ENCODE measurements at places on chromosomes 5 and 9.
A peak's percentile ranks its signal among the peaks of the same experiment; 100 is the strongest.

DNA sequence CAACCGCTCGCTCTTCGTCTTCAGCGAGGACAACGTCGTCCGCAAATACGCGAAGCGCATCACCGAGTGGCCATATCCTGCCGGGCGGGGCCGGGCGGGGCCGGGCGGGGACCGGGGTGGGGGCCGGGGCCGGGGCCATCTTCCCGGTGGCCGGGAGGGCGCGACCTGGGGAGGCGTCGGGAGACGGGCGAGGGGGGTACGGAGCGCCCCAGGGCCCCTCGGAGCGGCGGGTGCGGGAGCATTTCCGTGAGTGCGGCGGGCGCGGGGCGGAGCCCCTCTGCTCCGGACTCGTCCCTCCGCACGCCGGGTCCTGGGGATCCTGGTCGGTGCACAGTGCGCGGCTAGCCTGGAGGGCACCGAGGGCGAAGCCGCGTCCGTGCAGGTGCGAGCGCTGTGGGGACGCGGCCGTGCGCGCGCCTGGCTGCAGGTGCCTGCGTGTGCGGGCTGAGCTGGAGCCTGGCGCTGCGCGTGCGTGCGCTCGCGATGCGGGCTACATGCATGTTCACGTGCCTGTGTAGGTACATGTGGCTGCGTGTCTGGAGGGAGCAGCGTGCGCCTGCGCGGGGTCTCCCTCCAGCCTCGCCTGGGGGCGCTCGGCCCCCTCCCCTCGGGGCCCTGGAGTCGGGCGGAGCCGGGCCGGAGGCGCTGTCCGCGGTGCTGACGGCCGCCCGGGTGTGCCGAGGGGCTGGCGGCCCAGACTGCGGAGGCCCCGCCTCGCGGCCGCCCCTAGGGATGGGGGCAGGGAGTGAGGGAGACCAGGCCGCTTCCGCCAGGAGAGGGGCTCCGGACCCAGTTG, 762 bp downstream of the CACNA1B start:
- DNase-seq: no peak

GRCh38 chr5:149445739-149446369, 66.8 kb upstream of the IL17B start:
- no peak for DNase-seq

DNA sequence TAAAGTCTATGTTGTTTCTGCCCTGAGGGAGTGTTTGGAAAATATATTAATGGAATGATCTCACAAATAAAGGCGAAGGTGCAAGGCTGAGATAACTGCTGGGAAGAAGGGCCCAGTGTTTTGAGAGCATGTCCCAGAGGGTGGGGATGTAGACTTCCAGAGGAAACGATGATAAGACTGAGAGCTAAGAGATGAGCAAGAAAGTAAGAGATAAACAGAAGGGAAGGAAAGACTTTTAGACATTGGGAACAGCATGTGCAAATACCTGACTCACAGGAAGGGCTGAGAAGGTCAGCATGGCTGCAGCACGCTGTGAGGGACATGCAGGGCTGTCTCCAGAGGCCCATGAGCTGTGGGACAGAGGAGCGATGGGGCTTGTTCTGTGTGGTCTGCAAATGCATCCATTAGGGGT, 19.9 kb upstream of the ADRB2 start:
- DNase-seq: no peak

DNA sequence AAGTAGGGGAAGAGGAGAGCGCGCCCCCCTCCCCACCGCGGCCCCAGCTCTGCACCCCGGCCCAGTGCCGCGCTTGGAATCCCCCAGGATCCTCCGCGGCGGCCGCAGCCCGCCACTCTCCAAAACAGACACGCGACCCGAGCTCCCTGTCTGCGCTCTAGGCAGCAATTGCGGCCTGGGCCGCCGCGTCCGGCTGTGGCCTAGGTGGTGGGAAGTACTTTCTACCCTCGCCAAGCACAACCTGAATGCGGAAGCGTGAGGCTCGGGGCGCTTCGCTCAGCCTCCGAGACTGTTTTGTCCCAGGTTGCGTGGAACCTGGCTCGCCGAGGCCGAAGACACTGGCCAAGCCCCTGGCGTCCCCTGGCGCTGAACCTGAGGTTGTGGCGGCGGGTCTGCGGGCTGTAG, 3.3 kb upstream of the FOXB2 start:
- DNase-seq: no peak

- no peak for DNase-seq
Observed at GRCh38 chr9:114341152-114341830, 11.6 kb downstream of the ORM2 start.

DNA sequence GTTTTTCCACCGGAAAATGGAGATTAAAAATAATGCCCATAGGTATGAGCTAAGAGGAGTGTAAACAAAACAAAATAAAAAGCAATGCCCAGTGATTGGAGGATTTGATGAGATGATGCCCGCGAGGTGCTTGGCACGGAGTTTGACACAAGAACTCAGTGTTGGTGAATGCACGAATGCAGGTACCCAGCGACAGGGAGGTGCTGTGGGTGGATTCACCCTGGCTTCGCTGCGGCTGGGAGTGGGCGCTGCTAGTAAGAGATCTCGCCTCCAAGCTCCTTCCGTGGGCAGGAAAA, 526 bp upstream of the STXBP1 start:
- DNase-seq: no peak

DNA sequence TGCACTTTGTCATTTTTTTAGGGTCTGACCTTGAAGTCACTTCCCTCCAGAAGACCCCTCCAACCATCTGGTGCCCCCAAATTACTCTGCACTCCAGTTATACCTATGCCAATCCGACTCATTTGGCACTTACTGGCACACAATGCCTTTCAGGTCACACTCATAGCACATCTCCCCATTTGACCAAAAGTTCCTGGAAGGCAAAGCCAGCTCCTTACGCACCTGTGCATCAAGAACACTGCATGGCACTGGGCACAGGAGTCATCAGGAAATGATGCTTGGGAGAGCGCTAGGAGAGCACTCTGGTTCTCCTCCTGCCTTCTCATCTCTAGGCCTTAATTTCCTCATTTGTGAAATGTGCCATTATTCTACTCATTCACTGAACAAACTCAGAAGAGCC, 2.9 kb downstream of the TNIP1 start:
- DNase-seq: peak; percentile 47

DNA sequence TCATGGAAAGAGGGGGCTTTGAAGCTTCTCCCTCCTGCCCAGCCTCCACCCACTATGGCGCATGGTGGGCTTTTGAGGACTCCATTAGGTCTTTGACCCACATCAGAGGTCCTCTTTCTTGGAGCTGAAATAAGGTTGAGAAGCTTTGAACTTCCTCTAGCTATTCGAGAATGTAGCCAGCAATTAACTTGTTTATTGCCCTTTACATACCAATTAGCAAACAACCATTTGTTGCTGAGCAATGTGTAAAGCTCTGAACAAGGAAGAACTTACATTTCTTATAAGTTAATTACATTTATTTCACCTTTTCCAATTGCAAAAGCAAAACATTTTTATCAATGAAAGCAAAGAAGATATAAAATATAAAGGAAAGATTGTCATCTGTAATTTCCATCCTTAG, 30.5 kb upstream of the FOXB2 start:
- DNase-seq: no peak

- no peak for DNase-seq
Observed at GRCh38 chr5:177606071-177607051, 6.4 kb downstream of the B4GALT7 start.

DNA sequence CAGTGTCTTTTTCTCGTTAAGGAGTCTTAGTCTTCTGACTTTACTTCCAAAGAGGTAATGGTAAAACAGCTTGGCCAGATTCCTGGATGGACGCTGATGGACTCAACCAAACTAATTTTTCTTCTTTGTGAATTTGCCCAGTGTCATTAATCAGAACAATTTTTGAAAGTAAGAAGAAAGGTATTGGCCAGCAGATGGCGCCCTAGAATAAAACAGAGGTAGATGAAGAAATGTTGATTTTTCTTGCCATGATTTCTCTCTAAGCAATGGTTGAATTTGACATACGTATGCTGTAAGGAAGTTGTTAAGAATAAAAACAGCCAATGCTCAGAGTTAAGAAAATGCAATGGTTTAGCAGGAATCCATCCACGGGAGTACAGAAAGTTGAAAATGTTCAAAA, 500.0 kb downstream of the DIRAS2 start:
- peak; percentile 34 for DNase-seq

DNA sequence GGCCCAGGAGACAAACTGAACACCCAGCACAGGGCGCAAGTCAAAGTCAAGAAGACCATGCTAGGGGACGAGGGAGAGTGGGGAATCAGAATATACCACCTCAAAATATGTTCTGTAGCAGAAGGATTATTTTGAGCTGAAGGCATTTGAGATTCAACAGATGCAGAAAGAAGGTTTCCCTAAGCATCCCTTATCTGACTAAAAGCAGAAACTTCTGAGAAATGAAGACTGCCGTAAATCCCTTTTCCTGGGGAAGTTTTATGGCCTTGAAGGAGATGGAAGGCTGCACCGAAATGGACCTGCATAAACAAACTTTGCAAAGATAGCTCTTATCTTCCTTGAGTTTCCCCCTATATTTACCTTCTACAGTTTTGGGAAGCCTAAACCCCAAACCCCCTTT, 72.8 kb downstream of the PTTG1 start:
- no peak for DNase-seq

- DNase-seq: no peak
Observed at GRCh38 chr9:83639266-83639665, 16.3 kb downstream of the IDNK start.

DNA sequence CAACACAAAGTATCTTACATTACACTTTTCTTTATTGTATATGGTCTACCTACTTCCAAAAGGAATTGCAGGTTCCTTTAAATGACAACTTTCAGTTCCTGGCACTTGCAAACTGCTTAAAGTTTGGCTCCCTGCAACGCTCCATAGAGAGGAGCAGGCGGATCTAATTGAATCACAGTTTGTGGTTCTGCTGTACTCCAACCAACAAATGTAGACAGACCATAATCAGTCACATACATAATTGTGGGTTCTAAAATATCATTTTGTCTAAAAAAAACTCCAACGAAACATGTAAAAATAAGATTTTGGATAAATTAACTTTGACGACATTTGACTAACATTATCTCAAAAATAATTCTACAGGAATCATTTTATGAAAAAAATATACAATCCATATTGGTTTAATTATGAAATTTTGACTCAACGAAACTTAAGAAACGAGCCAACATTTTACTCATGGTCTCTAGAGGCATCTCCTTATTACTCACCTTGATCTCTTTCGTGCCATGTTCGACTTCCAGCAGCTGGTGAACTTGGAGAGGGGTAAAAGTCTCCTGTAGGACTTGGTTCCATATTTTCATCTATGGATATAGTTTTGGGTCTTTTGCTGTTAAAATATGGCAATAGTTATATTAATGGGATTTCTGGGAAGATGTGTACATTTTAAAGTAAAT, 167.6 kb downstream of the NFIB start:
- no peak for DNase-seq

DNA sequence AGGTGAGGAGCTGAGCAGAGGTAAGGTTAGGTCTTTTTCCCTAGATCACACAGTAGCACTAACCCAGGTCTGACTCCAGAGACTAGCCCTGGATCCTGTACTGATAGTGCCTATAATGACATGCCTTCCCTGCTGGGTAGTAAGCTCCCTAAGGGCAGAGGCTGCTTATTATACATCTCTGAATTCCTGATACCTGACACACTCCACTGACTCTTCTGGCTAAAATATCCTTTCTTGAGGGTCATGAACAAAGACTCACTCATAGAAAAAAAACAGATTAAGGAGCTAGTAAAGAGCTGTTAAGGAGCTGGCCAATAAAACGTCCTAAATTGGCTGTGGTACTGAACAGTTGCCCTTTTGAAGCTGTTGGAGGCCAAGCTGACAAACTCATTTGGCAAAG, 149.0 kb upstream of the ITGA1 start:
- no peak for DNase-seq

DNA sequence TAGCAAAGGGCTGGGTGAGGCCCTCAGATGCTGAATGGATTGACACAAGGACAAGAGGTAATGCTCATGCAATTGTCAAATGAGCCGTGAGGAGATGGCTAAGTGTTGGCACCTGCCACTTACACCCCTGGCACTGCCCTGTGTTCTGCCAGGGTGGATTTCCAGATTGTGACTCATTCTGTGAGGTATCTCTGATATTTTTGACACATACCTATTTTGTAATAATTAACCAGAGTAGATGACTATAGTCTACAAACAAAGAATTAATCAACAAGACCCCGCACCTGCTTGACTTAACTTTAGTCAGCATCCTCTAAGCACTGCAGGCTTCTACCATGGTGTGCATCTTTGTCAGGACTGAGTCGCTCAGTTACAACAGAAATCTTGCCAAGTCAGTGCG, 200.8 kb downstream of the DIRAS2 start:
- no peak for DNase-seq

DNA sequence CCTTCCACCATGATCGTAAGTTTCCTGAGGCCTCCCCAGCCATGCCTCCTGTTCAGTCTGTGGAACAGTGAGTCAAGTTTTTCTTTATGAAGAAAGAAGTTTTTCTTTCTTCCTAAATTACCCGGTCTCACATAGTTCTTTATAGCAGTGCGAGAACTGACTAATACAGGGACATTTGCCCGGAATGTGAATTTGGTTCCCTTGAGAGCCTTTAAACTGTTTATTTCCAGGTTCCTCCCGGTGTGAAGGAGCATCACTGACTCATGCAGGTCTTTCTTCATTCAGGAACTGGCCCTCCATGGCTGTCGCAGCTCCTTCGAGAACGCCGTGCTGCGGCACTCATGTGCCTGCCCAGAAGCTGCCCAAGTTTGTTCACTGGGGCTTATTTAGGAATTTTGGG, 87.7 kb downstream of the PTCH1 start:
- DNase-seq: no peak
